ENCODE measurements at places on chromosomes 12 and 14.
A peak's percentile ranks its signal among the peaks of the same experiment; 100 is the strongest.

DNA sequence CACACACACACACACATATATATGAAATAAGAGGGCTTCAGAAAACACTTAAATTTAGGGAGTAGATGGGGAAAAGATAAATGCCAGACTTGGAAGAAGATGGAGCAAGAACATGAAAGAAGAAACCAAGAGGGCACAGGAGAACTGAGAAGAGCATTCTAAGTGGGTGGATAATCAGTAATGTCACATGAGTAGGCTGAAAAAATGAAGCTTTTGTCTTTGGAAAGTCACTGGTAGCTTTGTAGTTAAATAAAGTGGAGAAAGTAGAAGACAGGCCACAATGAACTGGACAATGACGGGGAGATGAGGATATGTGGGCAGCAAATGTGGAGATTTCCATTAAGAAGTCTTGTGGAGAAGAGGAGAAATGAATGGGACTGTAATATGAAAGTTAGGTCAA lies 2.2 kb upstream of the ZC2HC1C start:
- no peak for DNase-seq

DNA sequence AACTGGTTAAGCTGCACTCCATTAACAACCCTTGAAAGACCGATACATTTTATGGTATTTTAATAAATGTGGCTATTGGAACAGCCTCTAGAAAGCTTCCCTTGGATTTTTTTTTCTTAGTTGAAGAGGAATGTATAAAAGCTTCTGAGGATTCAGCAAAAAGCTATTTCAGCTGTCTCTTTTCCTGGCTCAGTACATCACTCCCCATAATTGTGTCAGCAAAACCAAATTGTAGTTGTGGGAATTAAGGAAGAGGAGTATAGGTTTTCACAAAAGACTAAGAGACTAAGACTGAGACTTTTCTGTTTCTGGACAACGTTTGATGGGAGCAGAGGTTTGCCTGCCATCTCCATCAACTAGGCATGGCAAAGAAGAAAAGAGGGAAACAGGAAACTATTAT lies 106.5 kb downstream of the C12orf50 start:
- no peak for DNase-seq

DNA sequence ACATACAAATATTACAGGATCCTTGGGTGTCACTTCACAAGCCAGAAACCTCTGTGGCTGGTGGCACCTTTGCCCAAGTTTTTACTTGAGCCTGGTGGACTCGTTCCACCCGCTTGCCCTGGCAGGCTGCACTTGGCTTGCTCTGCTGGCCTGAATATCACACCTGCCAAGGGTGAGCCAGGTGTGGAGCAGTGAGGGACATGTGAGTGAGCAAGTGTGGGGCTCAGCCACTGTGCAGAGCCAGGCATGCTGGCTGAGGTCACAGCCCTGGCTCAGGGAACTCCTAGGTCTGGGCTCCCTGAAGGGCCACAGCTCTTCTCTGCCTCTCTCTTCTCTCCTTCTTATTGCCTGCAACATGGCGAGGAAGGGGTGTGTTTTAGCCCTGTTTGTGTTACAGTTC lies 82.0 kb downstream of the SLC16A7 start:
- DNase-seq: no peak

GRCh38 chr14:69500736-69501135 lies 16.2 kb downstream of the PLEKHD1 start:
- DNase-seq: no peak

DNA sequence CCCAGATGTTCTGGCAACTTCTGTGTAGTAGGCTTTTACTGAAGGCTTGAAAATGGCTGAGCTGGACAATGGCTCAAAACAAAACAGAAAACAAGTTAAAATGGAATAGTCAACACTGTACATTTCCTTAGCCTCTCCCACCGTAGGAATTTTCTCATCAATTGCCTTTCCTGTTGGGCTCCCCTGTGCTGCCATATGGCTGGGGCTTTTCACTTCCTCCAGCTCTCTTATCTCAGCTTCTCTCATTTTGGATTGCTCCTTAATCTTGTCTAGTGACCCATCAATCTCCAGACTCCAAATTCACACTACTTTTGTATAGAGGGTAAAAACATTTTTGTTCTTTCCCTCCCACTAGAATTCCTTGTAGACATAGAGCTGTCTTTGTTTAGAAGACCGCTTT lies 50.4 kb upstream of the RPH3A start:
- DNase-seq: no peak

GRCh38 chr14:101518611-101519473 lies 42.5 kb upstream of the DIO3 start:
- no peak for DNase-seq

DNA sequence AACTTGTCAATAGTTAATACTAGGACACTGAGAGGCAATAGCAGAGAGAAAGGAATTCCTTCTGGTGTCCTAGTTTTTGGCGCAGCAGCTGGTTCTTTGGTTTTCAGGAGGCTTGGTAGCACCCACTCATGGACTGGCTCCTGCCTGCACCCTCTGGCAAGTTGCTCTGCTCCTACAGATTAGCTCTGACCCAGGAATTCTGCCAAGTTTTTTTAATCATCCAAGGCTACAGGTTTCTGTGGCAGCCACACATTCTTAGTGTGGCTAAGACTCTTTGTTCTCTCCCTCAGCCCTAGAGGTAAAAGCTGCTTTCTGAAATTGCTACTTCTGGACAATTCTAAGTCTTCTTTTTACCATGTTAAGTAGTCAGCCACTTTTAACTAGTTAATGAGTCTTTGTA lies 72.0 kb upstream of the FKBP4 start:
- no peak for DNase-seq

GRCh38 chr12:79828924-79829323 lies 106.0 kb downstream of the PPP1R12A start:
- DNase-seq: no peak

DNA sequence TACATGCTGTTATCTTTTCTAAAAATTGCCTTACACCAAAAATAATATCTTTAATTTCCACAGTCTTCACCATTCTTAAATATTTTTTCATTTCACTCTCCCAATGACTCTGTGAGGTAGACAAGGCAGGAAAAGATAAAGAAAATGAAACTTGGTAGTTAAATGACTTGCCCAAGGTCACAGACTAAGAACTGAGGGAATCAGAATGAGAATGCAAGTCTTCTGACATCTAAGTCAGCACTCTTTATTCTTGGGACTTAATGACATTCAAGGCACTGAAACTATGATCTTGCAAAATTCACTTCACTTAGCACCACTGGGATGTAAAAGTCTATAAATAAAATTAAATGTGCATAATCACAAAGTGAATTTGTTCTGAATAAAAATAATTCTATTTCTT lies 104.5 kb downstream of the SLC2A13 start:
- no peak for DNase-seq

DNA sequence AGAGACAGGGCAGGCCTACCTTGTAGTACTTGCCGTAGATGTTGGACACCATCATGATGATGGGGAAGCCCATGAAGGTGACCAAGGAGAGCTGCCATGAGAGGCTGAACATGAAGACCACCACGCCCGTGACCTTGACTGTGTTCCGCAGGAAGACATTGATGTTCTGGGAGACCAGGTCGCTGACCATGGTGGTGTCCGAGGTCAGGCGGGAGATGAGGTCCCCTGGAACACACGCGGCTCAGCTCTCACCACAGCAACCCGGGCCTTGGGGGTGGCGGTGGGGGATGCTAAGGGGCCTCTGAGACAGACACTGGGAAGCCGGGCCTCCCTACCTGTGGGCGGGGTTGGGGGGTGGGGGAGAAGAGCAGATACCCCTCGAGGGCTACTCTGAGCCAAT lies 17.7 kb downstream of the ABCB9 start:
- no peak for DNase-seq

DNA sequence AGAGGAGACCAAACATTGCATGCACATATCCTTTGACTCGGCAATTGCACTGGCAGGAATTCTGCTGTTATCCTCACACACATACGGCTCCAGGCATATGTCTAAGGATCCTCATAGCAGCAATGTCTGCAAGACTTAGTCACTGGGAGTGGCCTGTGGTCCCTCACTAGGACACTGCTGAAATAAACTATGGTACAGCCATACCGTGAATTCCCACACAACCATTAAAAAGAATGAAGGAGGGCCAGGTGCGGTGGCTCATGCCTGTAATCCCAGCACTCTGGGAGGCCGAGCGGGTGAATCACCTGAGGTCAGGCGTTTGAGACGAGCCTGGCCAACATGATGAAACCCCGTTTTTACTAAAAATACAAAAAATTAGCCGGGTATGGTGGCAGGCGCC lies 105.1 kb downstream of the ZFP36L1 start:
- DNase-seq: no peak

DNA sequence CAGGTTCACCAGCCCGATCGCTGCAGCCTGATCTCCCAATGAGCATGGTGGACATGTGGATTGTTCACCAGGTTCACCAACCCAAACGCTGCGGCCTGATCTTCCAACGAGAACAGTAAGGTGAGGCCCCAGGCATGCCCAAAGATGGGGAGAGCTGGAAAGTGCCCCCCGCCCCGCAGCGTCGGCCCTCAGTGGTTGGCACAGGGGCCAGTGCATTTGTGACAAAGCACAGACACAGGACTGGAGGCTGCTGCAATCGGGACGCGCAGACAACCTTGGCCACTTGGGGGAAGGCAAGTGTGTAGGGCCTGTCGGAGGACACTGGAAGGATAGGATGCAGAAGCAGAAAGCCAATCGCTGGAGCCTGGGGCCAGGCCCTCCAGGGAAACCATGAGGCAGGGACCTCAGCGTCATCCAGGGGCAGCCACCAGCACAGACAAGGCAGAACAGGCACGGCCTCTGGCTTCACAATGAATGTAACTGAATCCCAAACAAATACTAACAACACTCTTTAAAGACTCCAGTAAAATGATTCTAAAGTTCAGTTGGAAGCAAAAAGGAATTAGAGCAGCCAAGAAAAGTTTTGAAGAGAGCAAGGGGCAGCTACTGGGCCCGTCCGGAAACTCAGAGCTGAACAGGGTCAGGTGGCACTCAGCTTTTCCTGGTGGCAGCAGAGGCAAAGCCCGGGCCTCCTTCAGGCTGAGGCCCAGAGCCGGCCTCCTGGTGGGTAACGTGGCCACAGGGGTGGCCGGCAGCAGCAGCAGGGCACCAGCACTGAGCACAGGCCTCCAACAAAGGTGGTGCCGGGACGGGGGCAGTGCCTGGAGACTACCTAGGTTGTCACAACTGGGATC lies 13.3 kb downstream of the BRF1 start:
- no peak for DNase-seq

DNA sequence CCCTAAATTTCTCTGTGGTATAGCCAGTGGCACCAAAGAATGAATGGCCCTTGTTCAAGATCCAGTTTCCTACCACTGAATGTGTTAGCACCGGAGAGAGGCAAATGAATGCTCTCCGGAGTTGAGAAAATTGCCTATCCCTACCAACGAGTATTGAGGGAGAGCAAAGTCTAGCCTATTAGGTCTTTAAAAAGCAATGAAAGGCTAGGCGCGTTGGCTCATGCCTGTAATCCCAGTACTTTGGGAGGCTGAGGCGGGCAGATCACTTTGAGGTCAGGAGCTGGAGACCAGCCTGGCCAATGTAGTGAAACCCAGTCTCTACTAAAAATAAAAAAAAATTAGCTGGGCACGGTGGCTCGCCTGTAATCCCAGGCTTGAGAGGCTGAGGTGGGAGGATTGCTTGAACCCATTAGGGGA lies 898 bp upstream of the RAB15 start:
- no peak for DNase-seq

- peak; percentile 24 for DNase-seq
These were observed 51.6 kb upstream of the PIWIL1 start for GRCh38 chr12:130286041-130286440.

DNA sequence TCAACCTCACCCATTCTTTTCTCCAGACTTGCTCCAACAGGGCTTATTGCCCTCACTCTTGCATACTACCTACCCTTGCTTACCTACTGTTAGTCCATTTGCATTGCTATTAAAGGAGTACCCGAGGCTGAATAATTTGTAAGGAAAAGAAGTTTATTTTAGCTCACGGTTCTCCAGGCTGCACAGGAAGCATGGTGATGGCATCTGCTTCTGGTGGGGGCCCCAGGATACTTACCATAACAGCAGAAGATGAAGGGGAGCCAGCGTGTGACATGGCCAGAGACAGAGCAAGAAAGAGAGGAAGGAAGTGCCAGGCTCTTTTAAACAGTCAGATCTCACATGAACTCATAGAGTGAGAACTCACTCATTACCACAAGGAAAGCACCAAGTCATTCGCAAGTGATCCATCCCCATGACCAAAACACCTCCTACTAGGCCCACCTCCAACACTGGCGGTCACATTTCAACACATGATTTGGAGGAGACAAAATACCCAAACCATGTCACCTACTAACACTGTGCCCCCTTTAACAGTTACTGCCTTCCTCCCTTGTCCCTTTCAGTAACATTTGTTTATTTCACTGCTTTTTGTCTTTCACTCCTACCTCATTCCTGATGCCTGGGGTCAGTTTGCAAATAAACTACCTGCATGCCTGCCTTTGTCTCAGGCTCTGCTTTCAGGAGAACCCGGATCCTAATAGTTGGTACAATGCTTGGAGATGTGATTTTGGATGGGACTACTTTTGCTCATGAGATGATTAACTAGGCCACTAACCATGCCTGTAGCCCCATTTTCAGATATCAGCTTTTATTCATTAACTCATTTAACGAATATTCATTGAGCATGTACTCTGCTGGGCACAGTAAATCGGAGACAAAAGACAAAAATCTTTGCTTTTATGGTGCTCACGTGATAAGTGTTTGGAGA lies 41.6 kb upstream of the CSRP2 start:
- DNase-seq: no peak

DNA sequence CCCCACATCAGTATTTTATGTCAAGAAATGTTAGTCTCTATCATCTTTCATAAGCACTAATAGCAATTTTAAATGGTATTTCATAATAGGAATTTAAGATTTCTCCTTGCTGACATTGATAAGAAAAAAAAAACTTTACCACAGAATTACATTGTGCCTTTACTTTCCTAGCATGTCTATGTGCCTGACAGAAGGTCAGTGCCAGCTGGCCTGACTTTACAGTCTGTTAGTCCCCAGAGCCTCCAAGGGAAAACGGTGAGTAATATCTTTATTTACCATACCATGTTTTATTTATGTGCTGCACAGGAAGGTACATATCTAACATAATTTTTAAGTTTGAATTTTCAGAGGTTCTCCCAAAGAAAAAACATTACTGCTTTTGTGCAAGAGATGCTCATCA lies 152.0 kb upstream of the AEBP2 start:
- DNase-seq: no peak

- peak; percentile 57 for DNase-seq
These were observed 126.9 kb downstream of the DUSP6 start for GRCh38 chr12:89225401-89225800.

- no peak for DNase-seq
These were observed 61.7 kb upstream of the C14orf180 start for GRCh38 chr14:104517867-104518266.

DNA sequence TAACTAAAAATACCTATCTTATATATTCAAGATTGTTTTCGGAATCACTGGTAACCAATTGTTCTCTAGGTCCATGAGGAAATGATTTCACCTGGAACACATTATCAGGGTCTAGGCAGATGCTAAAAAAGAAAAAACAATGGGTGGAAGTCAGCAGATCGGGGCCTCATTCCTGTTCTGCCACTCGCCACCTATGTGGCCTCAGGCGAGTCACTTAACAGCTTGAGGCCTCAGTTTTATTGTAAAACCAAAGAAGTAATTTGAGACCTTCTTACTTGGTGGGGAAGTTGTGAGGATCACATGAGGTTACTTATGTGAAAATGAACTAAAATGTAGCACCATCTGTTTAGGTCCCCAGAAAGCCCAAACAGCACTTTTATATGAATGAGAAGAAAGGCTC lies 6.2 kb upstream of the RNASE10 start:
- DNase-seq: peak; percentile 86

- DNase-seq: no peak
These were observed 113.9 kb downstream of the ANO4 start for GRCh38 chr12:100908501-100908900.
